ENCODE measurements at places on chromosomes 2 and 18. TPM values are rescaled to one million over a fixed set of nuclear protein-coding genes. Genes with fewer than 3 reads are reported as not detected.

DNA sequence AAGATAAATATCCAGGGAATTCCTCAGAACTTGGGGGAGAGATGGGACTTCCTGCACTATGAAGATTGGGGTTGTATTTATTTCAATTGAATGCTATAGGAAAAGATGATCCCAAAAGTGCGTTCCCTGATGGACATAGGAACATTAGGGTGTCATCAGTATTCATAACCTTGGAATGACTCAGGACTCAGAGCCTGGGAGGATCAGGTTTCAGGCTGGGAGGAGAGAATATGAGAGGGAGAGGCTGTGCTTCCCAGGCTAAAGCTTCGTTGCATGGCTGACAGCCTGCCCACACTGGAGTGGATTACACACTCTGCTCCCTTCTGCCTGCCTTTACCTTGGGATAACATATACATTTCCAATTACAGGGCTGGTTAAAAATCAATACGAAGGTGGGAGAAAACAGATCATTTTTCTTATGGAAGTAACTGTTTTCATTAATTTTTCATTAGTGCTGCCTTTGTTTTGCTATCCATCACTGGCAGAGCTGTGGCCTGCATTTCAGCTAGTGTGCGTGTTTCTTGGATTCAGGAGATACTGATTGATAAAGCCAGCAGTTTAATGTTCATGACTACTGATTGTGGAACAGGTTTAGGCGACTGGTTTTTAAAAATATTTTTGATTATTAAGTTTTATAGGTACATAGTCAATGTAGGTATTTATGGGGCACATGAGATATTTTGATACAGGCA is 118.7 kb downstream of the KCTD1 start:
- peak; percentile 92 for DNase-seq

GRCh38 chr2:9941196-9941995 is 10.1 kb upstream of the GRHL1 start:
- DNase-seq, result no peak

ARHGAP15 gene
- total RNA-seq, result not detected

NYAP2 gene
- total RNA-seq, result not detected

All from MCF 10A (cell line).